ENCODE measurements at places on chromosomes 11 and 22. TPM values are rescaled to one million over a fixed set of nuclear protein-coding genes. Genes with fewer than 3 reads are reported as not detected.
A peak's percentile ranks its signal among the peaks of the same experiment; 100 is the strongest.

Gene AKIP1
- total RNA-seq = 12.9 TPM

Gene APLNR
- 1.6 TPM for total RNA-seq

Gene FGF19
- not detected for total RNA-seq

Gene SPINDOC
- total RNA-seq = 8.3 TPM

Gene KLHDC7B
- total RNA-seq = 0.07 TPM

Gene PLAAT5
- 0.91 TPM for total RNA-seq

- no peak for DNase-seq
Measured at GRCh38 chr11:1055990-1056771, 18.5 kb upstream of the MUC2 start.

DNA sequence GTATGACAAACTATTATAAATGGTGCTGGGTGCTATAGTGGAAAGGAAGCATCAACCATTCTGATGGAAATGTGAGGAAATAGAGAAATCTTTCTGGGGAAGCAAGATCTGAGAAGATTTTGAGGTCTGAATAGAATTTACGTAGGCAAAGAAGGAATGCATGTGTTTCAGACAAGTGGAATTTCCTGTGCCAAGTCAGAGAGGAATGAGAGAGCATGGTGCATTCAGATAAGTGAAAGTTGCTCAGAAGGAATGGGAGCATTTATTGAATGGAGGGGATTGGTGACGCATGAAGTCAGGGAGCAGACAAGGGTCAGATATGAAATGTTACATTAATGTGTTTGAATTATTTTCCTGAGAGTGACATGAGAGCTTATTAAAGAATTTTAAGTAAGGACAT lies 725.5 kb downstream of the METTL15 start:
- DNase-seq = no peak

DNA sequence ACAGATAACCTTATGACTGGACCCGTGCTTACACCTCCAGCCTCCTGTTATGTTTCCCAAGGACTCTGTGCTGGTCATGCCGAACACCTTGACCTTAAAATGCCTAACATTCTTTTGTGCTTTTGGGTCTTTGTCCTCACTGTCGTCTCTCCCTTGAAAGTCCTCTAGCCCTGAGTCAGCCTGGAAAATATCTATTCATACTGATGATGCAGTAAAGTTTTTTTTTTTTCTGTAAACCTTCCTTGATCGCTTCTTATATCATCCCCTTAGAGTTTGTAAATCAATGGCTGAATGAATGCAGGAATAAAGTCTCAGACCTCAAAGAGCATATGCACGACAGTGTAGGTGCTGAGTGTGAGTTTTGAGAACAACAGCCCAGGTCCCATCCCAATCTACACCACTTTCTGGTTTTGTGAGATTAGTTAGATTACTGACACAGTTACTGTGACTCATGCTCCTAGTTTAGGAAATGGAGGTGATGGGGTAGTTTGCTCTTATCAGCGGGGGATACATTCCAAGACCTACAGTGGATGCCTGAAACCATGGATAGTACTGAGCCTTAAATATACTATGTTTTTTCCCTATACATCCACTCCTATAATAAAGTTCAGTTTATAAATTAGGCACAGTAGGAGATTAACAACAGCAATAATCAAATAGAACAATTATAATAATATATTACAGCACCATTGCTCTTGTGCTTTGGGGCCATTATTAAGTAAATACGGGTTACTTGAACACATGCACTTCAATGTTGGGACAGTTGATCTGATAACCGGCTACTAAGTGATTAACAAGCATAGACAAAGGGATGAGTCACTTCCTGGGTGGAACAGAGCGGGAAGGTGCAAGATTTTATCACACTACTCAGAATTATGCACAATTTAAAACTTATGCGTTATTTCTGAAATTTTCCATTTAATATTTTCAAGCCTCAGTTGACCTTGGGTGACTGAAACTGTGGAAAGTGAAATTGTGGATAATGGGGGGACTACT lies 8.6 kb downstream of the TCN1 start:
- DNase-seq = no peak

- DNase-seq = no peak
Measured at GRCh38 chr11:26483108-26483507, 89.0 kb downstream of the MUC15 start.

GRCh38 chr11:65554057-65554818 lies 3.9 kb downstream of the LTBP3 start:
- DNase-seq = no peak

- DNase-seq = no peak
Measured at GRCh38 chr11:121250843-121251242, 41.7 kb upstream of the SC5D start.

GRCh38 chr11:33900159-33900840 lies 8.4 kb upstream of the LMO2 start:
- DNase-seq = no peak

GRCh38 chr22:36244522-36245391 lies 5.4 kb upstream of the APOL2 start:
- peak; percentile 85 for DNase-seq

DNA sequence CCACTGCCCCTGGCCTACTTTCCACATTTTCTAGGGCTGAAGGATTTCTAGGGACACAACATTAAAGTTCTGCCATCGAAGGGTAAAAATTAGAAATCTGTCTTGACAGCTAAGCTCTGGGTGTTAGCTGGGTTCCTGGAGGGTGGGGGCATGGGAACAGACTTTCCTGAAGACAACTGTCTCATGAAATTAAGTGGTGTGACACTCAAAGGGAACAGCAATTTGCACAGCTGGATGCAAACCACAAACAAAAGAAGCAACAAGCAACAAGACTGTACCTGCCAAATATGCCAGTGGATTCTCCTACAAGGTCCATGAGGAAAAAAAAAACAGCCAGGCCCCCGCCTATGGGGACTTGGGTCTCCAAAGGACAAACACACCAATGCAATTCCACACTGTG lies 32.5 kb downstream of the WT1 start:
- no peak for DNase-seq

- peak; percentile 15 for DNase-seq
Measured at GRCh38 chr11:108558222-108558621, 35.3 kb downstream of the EXPH5 start.

DNA sequence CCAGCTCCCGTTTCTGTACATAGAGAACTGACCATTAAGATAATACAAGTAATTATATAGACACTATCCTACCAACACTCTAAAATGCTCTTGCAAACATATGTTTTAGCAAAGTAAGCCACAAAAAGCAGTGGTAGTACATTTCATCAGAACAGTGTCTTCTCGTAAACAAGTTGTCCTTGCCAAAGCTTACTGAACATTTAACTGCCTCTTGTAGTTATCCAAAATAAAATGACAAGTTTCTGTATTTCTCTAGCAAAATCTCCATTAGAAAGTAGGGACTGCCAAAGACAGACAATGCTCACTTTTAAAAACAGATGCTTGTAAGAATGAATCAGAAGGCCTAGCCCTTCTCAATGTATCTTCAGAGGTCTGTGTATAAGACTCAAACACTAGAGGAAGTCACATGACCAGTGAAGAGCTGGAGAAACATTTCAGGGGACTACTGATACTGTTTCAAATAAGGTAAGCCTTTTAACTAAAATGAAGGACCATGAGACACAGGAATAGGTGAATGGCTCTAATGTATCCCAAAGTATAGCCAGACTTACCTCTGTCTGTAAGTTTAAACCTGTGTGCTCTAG lies 7.8 kb upstream of the ZC3H12C start:
- DNase-seq = no peak

DNA sequence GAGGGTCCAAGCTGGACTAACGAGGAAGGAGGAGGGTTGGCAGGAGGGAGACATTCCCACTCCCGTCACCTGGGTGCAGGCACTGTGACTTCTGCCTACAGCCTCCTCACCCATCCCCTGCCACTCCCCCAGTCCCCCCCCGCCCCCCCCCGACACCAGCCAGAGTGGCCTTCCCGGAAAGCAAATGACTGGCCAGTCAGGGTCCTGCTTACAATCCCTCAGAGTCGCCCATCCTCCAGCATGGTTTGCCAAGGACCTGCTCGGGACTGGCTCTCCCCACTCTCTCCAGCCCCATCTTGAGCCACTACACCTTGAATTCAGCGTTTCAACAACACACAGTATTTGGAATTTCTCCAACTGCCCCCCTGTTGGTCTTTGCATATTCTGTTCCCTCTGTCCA lies 59.6 kb downstream of the THAP12 start:
- DNase-seq = no peak

GRCh38 chr11:11467312-11467711 lies 114.3 kb upstream of the CSNK2A3 start:
- DNase-seq = no peak

- DNase-seq = no peak
Measured at GRCh38 chr11:5700421-5701054, 10.9 kb downstream of the TRIM22 start.
